ENCODE measurements at places on chromosomes 7 and 10. TPM values are rescaled to one million over a fixed set of nuclear protein-coding genes. Genes with fewer than 3 reads are reported as not detected.

DNA sequence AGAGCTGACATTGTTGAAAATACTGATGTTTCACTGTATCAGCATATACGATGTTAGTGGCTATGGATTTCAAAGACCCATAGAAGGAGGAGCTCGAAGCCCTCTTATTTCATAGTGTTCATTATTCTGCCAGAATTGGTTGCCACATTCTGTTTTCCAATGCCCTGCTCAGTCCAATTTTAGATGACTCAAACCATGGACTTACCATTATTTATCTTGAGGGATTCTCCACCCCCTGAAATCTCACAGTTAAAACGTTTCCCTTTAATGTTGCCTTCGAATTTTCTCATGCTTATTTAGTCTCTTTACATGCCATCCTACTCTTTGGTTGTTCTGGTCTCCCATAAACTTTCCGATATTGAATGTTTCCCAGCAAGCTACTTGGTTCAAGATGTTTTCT, 264.5 kb downstream of the HDAC9 start:
- no peak for DNase-seq

GRCh38 chr7:54904130-54904529, 114.7 kb upstream of the EGFR start:
- no peak for DNase-seq

DNA sequence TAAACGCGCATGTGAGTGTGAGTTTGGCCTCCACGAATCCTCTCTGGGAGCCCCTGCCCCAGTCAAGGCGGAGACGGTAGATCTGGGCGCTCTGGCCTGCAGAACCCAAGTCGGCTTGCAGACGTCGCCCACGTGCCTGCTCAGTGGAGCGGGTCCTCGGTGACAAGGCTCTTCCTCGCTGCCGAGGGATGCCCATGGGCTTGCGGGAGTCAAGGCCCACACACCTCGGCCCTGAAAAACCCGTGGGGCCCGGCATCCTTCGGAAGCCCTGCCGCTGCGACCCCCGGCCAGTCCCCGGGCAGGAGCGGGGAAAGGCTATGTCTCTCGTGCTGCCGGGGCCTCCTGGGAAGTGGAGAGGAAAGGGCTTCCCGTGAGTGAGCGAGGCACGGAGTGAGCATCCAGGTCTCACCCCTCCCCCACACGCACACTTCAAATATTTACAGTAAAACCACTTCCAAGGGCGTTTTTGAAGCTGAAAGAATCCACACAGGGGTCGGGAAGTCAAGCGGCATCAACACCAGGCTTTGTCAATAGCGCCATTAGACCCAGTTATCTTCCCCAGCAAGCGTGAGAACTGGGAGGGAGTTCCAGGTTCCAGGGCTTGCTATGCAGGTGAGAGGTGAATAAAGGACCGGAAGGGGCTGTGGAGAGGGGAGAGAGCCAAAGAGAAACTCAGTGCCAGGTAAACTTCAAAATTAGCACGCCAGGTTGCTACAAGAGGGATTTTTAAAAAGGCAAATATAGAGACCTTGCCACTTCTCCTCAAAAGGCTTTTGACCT, 1.1 kb upstream of the MNX1 start:
- no peak for DNase-seq

DNA sequence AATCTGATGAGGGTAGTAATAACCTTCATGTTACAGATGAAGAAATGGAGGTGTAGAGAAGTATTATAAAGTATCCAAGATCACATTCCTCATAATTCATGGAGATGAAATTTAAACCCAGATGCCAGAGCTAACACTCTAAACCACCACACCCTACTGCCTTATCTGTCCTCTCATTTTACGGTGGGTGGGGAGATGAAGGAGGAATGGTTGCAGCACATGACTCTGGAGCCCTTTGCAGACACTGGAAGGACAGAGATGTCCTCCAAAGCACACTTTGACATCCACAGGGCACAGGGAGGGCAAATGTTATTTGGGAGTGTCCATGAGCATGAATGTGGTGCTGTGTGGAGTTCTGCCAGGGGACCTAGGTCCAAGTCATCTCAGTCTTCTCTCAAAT, 1.1 kb downstream of the PLEKHS1 start:
- DNase-seq = no peak

GJC3 gene
- 3.7 TPM for total RNA-seq

SEC31B gene
- total RNA-seq = 6.4 TPM

DNA sequence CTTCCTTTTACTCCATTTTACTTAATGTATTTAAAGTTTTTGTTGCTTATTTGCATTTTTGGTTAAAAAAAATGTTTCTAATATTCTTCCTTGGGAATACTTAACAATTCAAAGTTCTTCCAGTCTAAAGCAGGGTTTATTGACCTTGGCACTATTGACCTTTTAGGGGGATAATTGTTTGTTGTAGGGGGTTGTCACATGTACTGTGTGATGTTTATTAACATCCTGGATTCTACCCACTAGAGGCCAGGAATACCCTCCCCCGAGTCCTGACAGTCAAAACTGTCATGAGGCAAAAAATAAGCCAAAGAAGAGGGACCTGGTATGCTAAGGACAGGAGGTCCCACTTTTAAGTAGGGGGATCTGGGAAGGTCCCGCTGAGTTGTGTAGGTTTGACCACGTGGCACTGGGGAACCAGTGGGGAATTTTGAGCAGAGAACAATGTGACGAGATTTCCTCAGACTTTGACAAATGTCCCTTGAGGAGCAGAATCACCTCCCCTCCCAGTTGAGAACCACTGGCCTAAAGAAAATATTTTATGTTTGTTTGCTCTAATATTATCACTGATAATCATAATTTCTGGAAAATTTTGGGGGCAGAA, 178.3 kb upstream of the PRR15 start:
- no peak for DNase-seq

- DNase-seq = no peak
Observed at GRCh38 chr10:83274088-83274487, 865.2 kb upstream of the GHITM start.

Measured in WTC11 (cell line).